IMR-90 (cell line): ENCODE measurements at places on chromosomes 4 and X.

DNA sequence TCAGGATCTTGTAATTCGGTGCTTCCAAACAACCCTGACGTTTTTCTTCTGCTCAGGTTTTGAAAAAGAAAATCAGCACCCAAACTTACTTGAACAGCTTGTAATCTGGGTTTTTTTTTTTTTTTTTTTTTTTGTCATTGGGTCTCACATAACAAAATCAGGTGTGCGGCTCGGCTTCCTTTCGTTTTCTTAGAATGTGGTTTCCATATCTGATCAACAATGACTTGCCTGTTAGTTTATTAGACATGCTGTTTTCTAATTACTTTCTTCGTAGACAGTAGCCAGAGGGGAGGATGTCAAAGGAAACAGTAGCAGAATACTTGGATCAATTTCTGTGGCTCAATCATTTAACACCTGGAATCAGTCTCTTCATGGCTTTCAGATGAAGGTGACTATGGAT, 890 bp upstream of the FREM3 start:
- no peak for DNase-seq

DNA sequence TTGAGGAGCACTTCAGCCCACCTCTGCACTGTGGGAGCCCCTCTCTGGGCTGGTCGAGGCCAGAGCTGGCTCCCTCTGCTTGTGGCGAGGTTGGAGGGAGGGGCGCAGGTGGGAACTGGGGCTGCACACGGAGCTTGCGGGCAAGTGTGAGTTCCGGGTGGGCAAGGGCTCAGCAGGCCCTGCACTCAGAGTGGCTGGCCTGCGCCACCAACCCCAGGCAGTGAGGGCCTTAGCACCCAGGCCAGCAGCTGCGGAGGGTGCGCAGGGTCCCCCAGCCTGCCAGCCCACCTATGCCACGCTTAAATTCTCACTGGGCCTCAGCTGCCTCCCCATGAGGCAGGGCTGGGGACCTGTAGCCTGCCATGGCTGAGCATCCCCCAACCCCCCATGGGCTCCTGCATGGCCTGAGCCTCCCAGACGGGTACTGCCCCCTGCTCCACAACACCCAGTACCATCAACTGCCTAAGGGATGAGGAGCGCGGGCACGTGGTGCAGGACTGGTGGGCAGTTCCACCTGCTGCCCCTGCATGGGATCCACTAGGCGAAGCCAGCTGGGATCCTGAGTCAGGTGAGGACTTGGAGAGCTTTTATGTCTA, 110.9 kb downstream of the SLC39A8 start:
- DNase-seq, result no peak

GRCh38 chr4:176927664-176928063, 134.9 kb upstream of the VEGFC start:
- DNase-seq, result peak; percentile 94

- DNase-seq, result peak; percentile 21
Measured at GRCh38 chr4:92299152-92299551, 4.6 kb upstream of the GRID2 start.

GRCh38 chr4:139454111-139455045, at the start of gene RAB33B:
RAB33B (plus strand) TSS chr4:139454121; CDS start chr4:139454196, 75 bp downstream.
- peak; percentile 86 for DNase-seq

DNA sequence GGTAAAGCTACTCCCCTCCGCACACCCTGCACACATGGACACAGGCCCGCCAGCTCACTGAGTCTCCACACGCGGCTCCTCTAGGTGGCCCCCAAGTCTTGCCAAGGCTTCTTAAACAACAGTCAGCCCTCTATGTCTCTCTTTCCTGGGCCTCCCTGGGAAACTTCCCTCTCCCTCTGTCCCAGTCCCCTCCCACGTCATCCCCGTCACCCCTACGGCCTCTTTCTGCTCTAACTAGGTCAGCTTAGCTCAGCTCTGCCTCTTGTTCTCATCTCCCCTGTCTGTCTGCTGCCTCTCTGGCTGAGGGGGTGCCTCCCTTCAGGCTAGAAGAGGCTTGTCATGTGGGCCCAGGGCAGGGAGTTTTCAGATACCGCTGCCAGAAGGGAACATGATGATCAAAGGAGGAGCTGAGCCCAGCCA, 38.8 kb downstream of the SEPTIN6 start:
- DNase-seq, result peak; percentile 54

GRCh38 chr4:137129441-137129840, 402.9 kb downstream of the PCDH18 start:
- DNase-seq, result peak; percentile 67

DNA sequence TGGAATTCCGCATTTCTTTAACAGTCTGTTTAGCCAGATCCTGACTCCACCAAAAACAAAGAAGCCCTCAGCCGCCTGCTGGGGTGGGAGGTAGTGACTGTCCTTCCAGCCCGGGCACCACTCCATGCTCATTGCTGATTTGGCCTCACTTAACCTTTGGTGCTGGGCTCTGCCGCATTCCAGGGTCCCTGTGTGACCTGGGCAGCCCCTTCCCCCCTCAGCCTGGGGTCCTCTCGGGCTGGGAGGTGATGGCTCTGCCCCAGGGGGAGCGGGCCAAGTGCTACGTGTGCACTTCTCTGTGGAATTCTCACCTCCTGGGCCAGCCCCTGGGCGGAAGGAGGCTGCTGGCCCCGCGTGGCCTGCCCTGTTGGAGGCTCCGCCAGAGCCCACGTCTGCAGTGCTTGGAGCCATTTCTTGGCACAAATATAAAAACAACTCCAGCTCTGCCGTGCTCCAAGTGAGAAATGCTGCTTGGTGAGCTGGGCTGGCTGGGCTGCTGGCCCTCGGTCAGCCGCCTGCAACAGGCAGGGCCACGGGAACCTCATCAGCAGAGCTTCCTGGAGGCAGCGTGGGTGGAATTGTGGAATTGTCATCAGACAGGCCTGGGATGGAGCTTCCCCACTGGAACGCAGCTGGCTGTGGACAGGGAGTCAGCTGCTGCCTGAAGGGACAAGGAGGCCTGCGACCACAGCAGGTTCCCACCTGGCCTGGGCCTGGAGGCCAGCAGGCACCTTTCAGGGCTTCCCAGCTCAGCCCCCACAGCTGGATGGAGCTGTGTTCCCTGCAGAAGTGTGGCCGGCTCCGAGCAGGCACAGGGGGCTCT, 66.0 kb downstream of the TRMT44 start:
- peak; percentile 74 for DNase-seq

GRCh38 chrX:14851526-14851925, 21.3 kb downstream of the FANCB start:
- DNase-seq, result no peak

DNA sequence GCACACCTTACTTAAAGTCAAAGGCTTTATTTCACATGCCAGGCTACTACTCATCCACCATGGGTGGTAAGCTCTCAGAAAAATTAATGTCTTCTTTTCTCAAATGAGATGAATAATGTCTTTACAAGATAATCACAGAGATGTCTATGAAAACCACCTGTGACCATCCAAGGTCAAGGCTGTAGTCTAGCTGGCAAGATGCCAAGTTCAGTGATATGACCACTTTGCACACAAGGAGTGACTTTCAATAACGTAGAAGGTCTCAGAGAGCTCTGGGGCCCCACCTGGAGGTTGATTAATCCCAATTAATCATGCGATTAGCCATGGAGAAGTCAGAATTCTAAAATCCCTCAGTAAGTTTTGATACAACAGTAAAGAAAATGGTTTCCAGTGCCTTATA, 20.5 kb downstream of the ANOS1 start:
- no peak for DNase-seq

- DNase-seq, result peak; percentile 25
Measured at GRCh38 chr4:122152711-122153226, 638 bp downstream of the BLTP1 start.

GRCh38 chr4:177267911-177268310, 41.8 kb upstream of the NEIL3 start:
- no peak for DNase-seq

DNA sequence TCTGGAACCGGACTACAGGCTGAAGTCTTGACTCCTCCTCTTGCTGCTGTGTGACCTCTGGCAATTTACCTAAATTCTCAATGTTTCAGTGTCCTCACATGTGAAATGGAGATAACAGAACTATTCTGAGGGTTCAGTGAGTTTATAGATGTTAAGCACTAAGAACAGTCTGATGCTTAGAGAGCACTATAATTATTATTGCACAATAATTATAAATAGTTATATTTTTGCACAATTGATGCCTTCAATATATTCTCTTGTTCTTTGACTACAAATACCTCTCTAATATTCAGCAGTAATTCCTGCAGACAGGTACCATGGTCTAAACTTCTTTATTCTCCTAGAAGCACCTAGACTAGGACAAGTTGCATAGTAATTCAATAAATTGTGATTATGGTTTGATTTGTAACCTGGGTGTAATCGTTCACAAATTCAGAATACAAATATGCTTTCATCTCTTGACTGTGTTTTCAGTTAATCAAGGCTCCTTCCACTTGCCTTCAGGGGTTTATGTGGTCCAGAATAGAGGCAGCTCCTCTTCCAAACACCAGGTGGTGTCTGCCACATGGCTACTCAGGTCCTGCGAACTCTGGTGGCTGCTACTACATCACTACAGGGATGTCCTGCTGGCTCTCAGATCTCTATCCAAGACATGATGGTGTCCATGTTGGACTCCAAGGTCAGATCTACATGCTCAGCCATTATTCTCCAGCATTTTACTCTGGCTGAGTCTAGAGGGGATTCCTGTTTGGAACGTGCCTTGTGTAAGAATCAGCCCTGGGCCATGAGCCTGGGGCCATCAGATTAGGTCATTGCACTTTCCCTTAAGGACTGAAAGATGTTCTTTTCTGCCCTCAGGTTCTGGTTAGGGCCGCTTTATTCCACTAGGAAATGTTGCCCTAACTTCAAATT, 103.4 kb downstream of the QRFPR start:
- no peak for DNase-seq

GRCh38 chrX:44898411-44899221, 25.6 kb downstream of the KDM6A start:
- DNase-seq, result peak; percentile 46

DNA sequence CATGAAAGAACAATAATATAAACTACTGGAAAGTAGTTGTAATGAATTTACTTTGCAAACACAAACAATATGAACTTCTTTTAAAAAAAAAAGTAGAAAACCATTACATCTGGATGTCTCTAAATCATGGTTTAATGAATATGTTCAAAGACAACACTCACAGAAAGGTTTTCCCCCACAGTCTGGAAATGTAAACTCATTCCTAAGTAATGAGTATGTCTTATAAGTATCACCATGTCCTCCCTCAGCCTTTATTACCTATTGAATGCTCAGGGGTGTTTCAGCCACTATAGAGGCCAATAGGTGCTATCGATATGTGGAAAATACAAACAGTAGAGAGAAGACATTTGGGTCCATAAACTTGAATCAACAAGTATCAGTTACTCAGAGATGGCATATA, 186.7 kb downstream of the PALLD start:
- peak; percentile 79 for DNase-seq

DNA sequence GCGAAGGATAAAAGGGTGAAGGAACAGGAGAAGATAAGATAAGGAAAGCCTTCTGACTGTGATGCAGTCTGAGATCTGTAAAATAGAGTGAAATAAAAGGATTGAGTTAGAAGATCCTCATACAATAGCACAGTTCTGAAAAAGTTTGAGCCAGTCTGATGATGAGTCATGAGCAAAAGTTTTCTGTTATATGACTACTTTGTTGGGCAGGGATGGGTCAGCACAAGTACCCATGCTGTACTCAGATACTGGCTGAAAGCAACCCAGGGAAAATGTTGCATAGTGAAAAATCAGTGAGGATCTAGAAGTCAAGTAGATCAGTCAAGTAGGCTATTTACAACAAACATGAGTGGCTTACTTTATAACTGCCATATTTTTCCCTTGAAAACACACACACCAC, 253.5 kb downstream of the PCDH10 start:
- no peak for DNase-seq

GRCh38 chr4:4541040-4541631, 712 bp downstream of the STX18 start:
- peak; percentile 65 for DNase-seq
